ENCODE measurements at places on chromosomes 3 and 15. TPM values are rescaled to one million over a fixed set of nuclear protein-coding genes. Genes with fewer than 3 reads are reported as not detected.

The IGF2BP2 gene
- 36.1 TPM for total RNA-seq

The LRRC2 gene
- 3.6 TPM for total RNA-seq

The LRRN1 gene
- total RNA-seq, result under 0.01 TPM

The ITIH1 gene
- 0.56 TPM for total RNA-seq

The ZNF619 gene
- total RNA-seq, result 6.5 TPM

The ILDR1 gene
- total RNA-seq, result not detected

All from regular cardiac myocyte (primary cell).